ENCODE measurements at places on chromosomes 1 and 21. TPM values are rescaled to one million over a fixed set of nuclear protein-coding genes. Genes with fewer than 3 reads are reported as not detected.

UBXN10 gene
- total RNA-seq, result 0.19 TPM

DSCAM gene
- total RNA-seq, result 2.2 TPM

BEST4 gene
- total RNA-seq, result 0.20 TPM

REN gene
- not detected for total RNA-seq

RGS13 gene
- 1.7 TPM for total RNA-seq

PDZK1 gene
- total RNA-seq, result not detected

SH3BGR gene
- total RNA-seq, result 1.3 TPM

OR2T35 gene
- total RNA-seq, result not detected

RIMS3 gene
- total RNA-seq, result 6.8 TPM

FCRL2 gene
- total RNA-seq, result 43.6 TPM

SMIM1 gene
- total RNA-seq, result 4.6 TPM

SUCO gene
- total RNA-seq, result 40.0 TPM

LAMC2 gene
- total RNA-seq, result 0.63 TPM

- peaks cover 6% of the 10 kb centered on the region for H3K27me3 ChIP-seq
- H3K27ac ChIP-seq, result peak overlapping the region; percentile 2
- no peak overlapping the region for H3K4me3 ChIP-seq
- no peak for DNase-seq
Observed at GRCh38 chr1:54937469-54937868, 43.0 kb upstream of the TMEM61 start.

- H3K27me3 ChIP-seq, result no peaks in the 10 kb centered on the region
- DNase-seq, result no peak
- no peaks in the 10 kb centered on the region for H3K36me3 ChIP-seq
Observed at GRCh38 chr1:60170709-60171108, 97.1 kb upstream of the C1orf87 start.

- DNase-seq, result no peak
- H3K27ac ChIP-seq, result peak overlapping the region; percentile 77
- H3K4me1 ChIP-seq, result peaks cover 97% of the 10 kb centered on the region
- H3K36me3 ChIP-seq, result peaks cover 34% of the 10 kb centered on the region
- peak overlapping the region; percentile 16 for H3K4me3 ChIP-seq
Observed at GRCh38 chr1:8394456-8395321, 76.8 kb downstream of the SLC45A1 start.

- peaks cover 100% of the 10 kb centered on the region for H3K36me3 ChIP-seq
- no peak for DNase-seq
- no peaks in the 10 kb centered on the region for H3K4me1 ChIP-seq
- H3K4me3 ChIP-seq, result no peak overlapping the region
- H3K27ac ChIP-seq, result no peak overlapping the region
Observed at GRCh38 chr1:230668227-230668626, 25.9 kb downstream of the COG2 start.

- H3K4me3 ChIP-seq, result no peak overlapping the region
- H3K27ac ChIP-seq, result no peak overlapping the region
- no peaks in the 10 kb centered on the region for H3K27me3 ChIP-seq
- peaks cover 23% of the 10 kb centered on the region for H3K4me1 ChIP-seq
Observed at GRCh38 chr1:11156963-11157362, 32.2 kb upstream of the ANGPTL7 start.

DNA sequence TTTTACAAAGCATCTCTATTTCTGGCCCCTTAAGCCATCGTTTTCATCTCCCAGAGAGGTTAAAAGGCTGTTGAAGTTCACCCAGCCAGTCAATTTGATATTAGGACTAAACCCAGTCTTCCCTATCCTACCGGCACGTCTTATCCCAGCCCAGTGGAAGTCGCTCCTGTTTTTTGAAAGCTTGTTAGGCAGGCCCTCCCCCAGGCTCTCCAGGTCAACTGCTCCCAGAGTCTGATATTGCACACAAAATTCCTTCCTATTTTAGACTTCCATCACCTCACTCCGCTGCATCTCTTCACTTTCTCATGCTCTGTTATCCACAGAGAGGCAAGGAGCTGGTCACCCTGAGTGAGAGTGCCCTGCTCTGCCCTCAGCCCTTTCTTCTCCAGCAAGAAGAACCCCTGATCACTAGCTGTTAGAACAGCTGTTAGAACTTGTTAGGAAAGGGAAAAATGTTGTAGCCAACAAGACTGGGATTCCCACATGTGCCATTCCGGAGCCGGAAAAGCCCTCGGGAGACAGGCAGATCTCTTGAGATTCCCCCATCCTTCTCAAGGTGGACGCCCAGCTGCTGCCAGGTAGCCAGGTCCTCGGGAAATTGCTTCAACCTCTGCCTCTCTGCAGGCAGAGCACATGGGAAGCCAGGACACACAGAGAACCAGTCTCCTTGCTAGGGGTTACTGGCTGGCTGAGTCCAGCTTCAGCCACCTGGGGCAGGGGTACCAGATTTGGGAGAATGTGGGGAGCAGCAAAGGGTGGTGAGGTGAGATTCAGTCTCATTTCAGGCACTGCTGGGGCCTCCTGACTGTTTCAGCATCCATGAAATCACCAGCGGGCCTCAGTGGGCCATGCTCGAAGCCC, 25.7 kb downstream of the PLXNA2 start:
- no peak for DNase-seq
- no peak overlapping the region for H3K27ac ChIP-seq
- H3K4me1 ChIP-seq, result peaks cover 12% of the 10 kb centered on the region
- H3K4me3 ChIP-seq, result no peak overlapping the region

DNA sequence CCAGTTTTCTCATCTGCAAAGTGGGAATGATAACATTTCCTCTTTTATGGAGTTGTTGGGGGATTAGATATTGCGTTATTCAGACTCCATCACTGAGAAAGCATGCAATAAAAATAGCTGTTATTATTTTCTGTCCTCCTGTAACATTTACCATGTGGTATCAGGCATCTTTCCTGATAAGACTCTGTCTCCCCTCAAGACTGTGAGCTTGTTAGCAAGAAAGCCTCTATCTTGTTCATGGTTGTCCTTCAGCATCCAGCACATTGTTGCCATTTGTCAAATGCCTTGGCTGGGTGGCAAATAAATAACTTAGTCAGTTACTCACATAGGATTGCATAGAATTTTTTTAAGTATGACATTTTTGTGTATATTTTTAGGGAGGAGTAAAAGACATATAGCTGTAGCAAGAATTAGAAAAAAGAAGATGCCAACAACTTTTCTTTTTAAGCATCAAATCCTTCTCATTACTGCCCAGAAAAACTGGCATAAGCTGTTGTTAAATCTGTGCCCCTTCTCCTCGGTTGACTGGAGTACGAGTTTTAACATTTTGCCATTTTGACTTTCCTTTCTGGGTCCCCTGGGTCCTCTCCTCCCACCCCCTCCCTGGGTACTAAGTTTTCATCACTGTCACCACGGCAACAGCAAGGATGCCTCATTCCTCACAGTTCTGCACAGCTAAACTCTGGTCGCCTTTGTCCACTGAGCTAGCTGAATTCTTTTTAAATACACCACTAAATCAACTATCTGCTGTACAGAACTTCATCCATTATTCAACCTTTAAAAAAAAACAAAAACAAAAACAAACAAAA, 1.0 kb upstream of the JAM2 start:
- H3K36me3 ChIP-seq, result no peaks in the 10 kb centered on the region
- peaks cover 24% of the 10 kb centered on the region for H3K4me1 ChIP-seq
- no peak overlapping the region for H3K27ac ChIP-seq

GRCh38 chr1:227779685-227780084, 35.8 kb upstream of the PRSS38 start:
- DNase-seq, result no peak
- no peak overlapping the region for H3K4me3 ChIP-seq
- H3K27me3 ChIP-seq, result no peaks in the 10 kb centered on the region
- H3K36me3 ChIP-seq, result no peaks in the 10 kb centered on the region
- H3K4me1 ChIP-seq, result no peaks in the 10 kb centered on the region

DNA sequence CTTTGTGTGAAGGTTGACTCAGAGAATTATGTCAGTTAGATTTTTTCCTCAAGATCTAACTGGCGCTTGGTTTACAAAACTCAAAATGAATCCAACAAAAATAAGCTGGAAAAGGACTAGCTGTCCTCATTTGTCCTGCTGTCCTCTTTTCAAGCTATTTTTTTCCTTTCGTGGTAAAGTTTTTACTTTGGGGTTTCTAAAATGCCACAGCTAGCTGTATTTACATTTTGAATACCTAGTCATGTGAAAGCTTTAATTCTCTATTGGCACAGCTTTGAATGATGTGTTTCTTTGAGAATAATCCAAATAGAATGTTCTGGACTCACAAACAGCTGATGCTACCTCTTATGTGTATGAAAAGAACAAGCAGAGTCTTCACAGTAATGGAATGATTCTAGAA, 673.6 kb upstream of the NR5A2 start:
- H3K27ac ChIP-seq, result no peak overlapping the region
- no peak for DNase-seq
- H3K4me3 ChIP-seq, result no peak overlapping the region
- H3K27me3 ChIP-seq, result no peaks in the 10 kb centered on the region
- H3K4me1 ChIP-seq, result no peaks in the 10 kb centered on the region

DNA sequence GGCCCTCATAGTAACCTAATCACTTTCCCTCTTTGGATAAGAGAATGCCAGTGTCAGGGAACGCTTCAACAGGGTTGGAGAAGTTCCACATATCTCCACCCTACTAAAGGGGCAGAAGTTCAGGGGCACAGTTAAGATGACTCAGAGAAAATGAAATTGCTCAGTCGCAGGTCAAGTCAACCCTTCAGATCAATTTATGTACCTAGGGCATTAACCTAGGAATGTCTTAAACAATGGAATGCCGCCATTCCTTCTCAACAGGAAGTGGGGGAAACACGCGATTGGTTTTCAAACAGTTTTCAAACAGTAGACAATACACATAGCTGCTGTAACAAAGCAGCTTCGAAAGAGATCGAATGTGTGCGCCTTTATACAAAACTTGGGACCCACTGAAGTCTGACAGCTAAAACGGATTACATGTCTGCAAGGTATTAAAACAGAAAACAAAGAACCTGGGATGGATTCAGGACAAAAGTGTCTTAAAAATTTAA, 897 bp downstream of the SLC25A24 start:
- H3K27me3 ChIP-seq, result no peaks in the 10 kb centered on the region
- peak overlapping the region; percentile 91 for H3K27ac ChIP-seq
- peak overlapping the region; percentile 85 for H3K4me3 ChIP-seq
- peaks cover 35% of the 10 kb centered on the region for H3K4me1 ChIP-seq
- H3K36me3 ChIP-seq, result peaks cover 8% of the 10 kb centered on the region
- DNase-seq, result no peak

- H3K36me3 ChIP-seq, result no peaks in the 10 kb centered on the region
- H3K27ac ChIP-seq, result no peak overlapping the region
- DNase-seq, result no peak
- H3K4me1 ChIP-seq, result no peaks in the 10 kb centered on the region
Observed at GRCh38 chr1:82560566-82560965, 759.8 kb downstream of the ADGRL2 start.

- no peak overlapping the region for H3K4me3 ChIP-seq
- no peaks in the 10 kb centered on the region for H3K36me3 ChIP-seq
- no peak for DNase-seq
- H3K27me3 ChIP-seq, result no peaks in the 10 kb centered on the region
- no peak overlapping the region for H3K27ac ChIP-seq
Observed at GRCh38 chr1:22855668-22856606, 116.7 kb downstream of the LACTBL1 start.

- no peak overlapping the region for H3K4me3 ChIP-seq
- no peaks in the 10 kb centered on the region for H3K36me3 ChIP-seq
- no peak for DNase-seq
- H3K27me3 ChIP-seq, result no peaks in the 10 kb centered on the region
Observed at GRCh38 chr1:206631085-206631509, 4.2 kb upstream of the DYRK3 start.

DNA sequence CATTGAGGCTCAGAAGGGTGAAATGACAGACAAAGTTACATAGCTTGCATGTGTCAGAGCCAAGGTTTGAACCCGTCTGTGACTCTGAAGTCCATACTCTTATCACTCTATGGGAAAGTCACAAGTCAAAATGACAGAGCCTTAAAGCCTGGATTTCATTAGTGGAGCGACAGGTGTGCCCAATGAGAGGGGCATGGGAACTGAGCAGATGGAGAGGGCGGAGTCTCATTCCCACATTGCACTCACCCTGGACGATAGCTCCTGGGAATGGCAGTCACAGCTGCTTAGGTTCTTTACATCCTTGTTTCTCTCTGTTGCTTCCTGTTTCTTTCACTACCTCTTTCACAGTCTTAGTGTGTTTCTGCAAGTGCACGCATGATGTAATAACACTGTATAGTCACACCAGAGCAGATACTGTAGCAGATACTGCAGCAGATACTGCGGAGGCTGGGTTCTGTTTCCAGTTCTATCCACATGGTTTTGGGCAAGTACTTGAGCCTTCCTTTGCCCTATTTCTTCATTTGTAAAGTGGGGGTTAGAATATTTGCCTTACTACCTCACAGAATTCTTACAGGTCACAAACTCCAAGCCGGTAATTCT, 127.2 kb downstream of the ZSCAN20 start:
- DNase-seq, result no peak
- H3K4me3 ChIP-seq, result no peak overlapping the region
- H3K36me3 ChIP-seq, result no peaks in the 10 kb centered on the region
- no peak overlapping the region for H3K27ac ChIP-seq
- no peaks in the 10 kb centered on the region for H3K4me1 ChIP-seq

DNA sequence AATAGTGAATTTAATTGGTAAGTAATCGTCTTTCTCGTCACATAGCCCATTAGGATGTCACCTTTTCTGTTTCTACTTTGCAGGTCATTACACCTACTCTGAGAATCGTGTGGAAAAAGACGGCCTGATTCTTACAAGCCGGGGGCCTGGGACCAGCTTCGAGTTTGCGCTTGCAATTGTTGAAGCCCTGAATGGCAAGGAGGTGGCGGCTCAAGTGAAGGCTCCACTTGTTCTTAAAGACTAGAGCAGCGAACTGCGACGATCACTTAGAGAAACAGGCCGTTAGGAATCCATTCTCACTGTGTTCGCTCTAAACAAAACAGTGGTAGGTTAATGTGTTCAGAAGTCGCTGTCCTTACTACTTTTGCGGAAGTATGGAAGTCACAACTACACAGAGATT, 23.3 kb downstream of the PARK7 start:
- H3K27me3 ChIP-seq, result no peaks in the 10 kb centered on the region
- H3K4me3 ChIP-seq, result no peak overlapping the region
- DNase-seq, result no peak
- H3K36me3 ChIP-seq, result peaks cover 87% of the 10 kb centered on the region
- peaks cover 7% of the 10 kb centered on the region for H3K4me1 ChIP-seq
- H3K27ac ChIP-seq, result no peak overlapping the region

DNA sequence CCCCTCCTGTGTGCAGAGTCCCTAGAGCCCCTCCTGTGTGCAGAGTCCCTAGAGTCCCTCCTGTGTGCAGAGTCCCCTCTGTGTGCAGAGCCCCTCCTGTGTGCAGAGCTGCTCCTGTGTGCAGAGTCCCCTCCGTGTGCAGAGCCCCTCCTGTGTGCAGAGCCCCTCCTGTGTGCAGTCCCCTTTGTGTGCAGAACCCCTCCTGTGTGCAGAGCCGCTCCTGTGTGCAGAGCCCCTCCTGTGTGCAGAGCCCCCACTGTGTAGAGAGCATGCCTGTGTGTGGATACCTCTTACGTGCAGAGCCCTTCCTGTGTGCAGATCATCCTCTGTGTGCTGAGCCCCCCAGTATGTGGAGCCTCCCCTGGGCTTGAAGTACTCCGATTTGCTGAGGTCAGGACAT, 8.3 kb upstream of the HES5 start:
- H3K27me3 ChIP-seq, result no peaks in the 10 kb centered on the region
- H3K27ac ChIP-seq, result no peak overlapping the region
- H3K36me3 ChIP-seq, result no peaks in the 10 kb centered on the region
- DNase-seq, result no peak

GRCh38 chr1:192407206-192407605, 90.4 kb downstream of the RGS21 start:
- no peak overlapping the region for H3K27ac ChIP-seq
- no peaks in the 10 kb centered on the region for H3K36me3 ChIP-seq
- H3K4me1 ChIP-seq, result no peaks in the 10 kb centered on the region
